Activated T-cell treated with anti-CD3 and anti-CD28 coated beads for 48 hours (primary cell): ENCODE measurements at places on chromosomes 1 and 21.

DNA sequence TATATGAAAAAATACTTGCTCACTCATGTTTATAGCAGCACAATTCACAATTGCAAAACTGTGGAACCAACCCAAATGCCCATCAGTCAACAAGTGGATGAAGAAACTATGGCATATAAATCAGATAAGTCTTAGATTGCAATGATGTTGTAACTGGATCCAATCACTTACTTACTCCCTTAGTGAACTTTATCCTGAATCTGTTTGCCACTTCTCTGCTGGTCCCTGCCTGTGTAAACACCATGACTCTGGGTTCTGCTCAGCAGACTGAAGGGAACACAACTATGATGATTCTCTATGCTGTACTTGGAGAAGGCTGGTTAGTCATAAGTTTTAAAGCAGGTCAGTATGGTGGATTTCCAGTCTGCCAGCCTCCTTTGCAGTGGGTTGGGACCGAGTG lies 391.2 kb downstream of the RWDD3 start:
- DNase-seq, result no peak

GRCh38 chr1:29655945-29656850 lies 419.9 kb downstream of the PTPRU start:
- no peak for DNase-seq

DNA sequence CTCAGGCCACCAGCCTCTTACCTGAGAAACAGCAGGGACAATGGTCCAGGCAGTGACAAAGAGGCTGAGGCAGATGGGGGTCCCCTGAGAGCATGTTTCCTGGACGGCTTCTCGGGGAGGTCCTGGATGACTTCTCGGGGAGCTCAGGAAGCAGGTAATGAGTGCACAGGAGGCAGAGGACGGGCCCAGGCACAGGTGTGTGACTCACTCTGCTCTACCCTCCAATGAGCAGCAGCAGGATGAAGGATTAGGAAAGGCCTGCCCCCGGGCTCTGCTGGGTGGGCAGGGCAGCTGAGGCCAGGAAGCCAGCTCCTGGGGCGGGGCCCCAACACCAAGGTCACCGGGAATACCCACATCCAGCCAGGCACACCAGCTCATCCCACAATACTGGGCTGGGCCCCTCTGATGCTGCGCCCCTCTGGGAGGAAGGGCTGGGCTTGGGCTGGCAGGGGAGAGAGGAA lies 17.2 kb upstream of the PTAFR start:
- no peak for DNase-seq

DNA sequence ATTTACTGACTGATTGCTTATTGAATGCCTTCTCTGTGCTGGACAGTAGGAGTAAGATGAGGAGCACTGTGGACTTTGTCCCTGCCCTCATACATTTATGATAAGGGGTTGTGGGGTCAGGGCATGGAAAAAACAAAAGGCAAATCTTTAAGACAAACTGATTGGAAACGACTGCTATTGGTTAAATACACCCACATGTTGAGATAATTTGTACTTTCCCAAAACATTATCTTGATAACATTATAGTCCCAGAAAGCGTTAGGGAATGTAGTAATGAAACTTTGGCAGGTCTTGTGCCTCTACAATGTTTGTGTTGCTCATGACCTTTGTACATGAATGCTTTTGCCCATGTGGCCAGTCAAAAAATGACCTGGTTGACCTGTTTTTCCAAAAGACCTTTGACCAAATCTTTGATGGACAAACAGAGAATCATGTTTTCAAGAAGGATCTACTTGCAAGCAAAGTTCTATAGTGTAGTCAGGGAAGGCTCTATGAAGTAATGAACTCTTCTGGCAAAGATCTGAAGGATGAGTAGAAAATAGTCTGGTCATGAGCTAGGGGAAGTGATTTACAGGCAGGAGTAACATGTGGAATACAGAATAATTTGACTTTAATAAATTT lies 50.9 kb downstream of the LEPR start:
- DNase-seq, result no peak

DNA sequence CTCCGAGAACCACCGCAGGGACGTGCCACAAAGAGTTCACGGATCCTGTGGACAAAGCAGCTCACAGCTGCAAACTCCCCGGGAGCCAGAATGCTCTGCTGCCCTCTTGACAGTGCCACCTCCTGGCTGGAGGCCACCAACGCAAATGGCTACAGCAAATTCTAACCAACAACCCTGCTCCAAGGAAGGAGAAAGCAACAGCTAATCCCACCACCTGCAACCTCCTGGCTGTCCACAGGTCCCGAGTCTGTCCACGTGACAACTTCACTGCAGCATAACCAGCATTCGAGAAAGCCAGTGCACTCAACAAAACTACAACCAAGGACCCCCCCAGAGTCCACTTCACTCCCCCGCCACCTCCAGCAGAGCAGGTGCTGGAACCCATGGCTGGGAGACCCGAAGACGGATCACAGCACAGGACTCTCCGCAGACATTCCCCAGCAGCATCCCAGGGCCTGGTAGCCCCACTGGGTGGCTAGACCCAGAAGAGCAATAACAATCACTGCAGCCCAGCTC lies 17.3 kb downstream of the POFUT2 start:
- no peak for DNase-seq

GRCh38 chr1:178560871-178561376 lies 48.0 kb downstream of the TEX35 start:
- DNase-seq, result no peak

- DNase-seq, result no peak
Measured at GRCh38 chr1:211082824-211083223, 51.1 kb downstream of the KCNH1 start.

- DNase-seq, result no peak
Measured at GRCh38 chr1:234684856-234685255, 74.9 kb upstream of the IRF2BP2 start.

GRCh38 chr1:62849031-62849430 lies 65.1 kb downstream of the ATG4C start:
- no peak for DNase-seq

GRCh38 chr1:40857737-40858136 lies 4.4 kb downstream of the CITED4 start:
- no peak for DNase-seq

- DNase-seq, result no peak
Measured at GRCh38 chr1:61083013-61083806, 849 bp downstream of the NFIA start.
